ENCODE measurements at places on chromosomes 7 and 10. TPM values are rescaled to one million over a fixed set of nuclear protein-coding genes. Genes with fewer than 3 reads are reported as not detected.

DNA sequence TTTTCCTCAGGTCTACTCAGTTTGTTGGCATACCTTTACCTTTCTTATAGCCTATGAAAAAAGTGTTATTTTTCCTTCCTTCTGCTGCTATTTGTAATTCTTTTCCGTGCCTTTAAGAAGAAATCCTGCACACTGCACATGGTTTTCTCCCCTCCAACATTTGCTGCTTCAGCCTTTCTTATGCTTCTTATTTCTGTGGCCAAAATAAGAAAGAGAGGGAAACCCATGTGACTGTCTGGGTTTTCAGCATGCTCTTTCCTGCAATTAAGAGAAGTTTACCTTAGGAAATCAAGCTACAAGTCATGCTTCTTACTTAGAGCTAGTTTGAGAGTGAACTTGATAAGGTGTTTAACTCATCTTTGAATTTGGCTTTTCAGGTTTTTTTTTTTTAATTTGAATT is 11.0 kb downstream of the TBC1D12 start:
- no peaks in the 10 kb centered on the region for H3K36me3 ChIP-seq
- DNase-seq: no peak
- no peaks in the 10 kb centered on the region for H3K27me3 ChIP-seq
- H3K4me3 ChIP-seq: no peak overlapping the region

DNA sequence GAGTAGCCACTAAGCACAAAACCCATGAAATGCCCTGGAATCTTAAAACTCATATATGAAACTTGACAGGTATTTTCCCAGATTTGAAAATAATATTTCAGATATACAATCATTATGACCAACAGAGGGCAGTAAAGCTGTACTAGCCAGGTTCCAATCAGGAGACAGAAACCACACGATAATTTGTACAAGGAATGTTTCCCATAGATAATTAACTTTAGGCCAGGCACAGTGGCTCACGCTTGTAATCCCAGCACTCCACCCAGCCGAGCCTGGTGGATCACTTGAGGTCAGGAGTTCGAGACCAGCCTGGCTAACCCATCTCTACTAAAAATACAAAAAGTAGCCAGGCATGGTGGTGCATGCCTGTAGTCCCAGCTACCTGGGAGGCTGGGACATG is 31.0 kb upstream of the NUB1 start:
- H3K27me3 ChIP-seq: peaks cover 4% of the 10 kb centered on the region
- no peak overlapping the region for H3K27ac ChIP-seq
- H3K36me3 ChIP-seq: no peaks in the 10 kb centered on the region
- no peak overlapping the region for H3K4me3 ChIP-seq
- no peaks in the 10 kb centered on the region for H3K4me1 ChIP-seq

- peaks cover 7% of the 10 kb centered on the region for H3K4me1 ChIP-seq
- no peak overlapping the region for H3K27ac ChIP-seq
- H3K36me3 ChIP-seq: no peaks in the 10 kb centered on the region
- no peak overlapping the region for H3K4me3 ChIP-seq
Measured at GRCh38 chr7:100491192-100491578, 7.5 kb downstream of the NYAP1 start.

DNA sequence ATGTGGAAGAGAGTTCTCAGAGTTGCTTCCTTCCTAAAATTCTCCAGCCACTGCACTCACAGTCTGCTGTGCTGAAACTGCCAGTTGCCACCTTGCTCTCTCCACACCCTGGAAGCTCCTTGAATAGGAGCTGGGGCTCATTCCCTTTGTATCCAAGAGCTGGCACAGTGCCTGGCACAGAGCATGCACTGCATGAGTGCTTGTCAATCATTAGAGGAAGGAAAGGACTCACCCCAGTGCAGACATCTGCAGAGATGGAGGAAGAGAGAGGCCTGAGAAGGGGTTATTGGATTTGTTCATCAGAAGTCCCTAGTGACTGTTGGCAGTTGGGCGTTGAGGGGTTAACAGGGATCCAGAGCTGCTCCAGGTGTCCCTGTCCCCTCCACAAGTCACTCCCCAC is 41.7 kb upstream of the DUSP5 start:
- no peaks in the 10 kb centered on the region for H3K36me3 ChIP-seq
- DNase-seq: peak; percentile 62
- H3K4me1 ChIP-seq: peaks cover 29% of the 10 kb centered on the region
- no peak overlapping the region for H3K27ac ChIP-seq

DNA sequence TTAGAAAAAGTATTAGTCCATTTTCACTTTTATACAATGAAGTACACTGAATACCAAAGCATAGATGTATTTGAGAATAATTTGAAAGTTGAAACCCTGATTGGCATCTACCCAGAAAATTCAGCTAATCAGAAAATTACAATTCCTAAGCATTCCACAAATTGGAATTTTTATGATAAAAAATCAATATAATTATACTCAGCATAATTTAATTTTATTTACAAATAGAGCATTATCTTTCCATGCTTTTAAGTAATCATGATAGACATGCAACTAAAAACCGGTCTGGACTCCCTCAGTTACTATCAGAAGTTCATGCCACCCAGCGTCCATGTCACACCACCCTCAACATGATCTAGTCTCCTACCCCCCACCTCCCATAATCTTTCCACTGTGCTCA is 50.4 kb downstream of the ARL4A start:
- no peaks in the 10 kb centered on the region for H3K4me1 ChIP-seq
- no peak overlapping the region for H3K4me3 ChIP-seq
- DNase-seq: no peak
- H3K36me3 ChIP-seq: no peaks in the 10 kb centered on the region
- no peak overlapping the region for H3K27ac ChIP-seq

GRCh38 chr10:114308531-114309363 is 69.7 kb downstream of the VWA2 start:
- no peak overlapping the region for H3K27ac ChIP-seq
- no peaks in the 10 kb centered on the region for H3K36me3 ChIP-seq
- no peak for DNase-seq
- H3K4me3 ChIP-seq: no peak overlapping the region
- peaks cover 5% of the 10 kb centered on the region for H3K27me3 ChIP-seq

GRCh38 chr10:113647812-113648211 is 16.0 kb downstream of the NRAP start:
- H3K4me3 ChIP-seq: no peak overlapping the region
- DNase-seq: no peak
- no peaks in the 10 kb centered on the region for H3K4me1 ChIP-seq
- H3K27ac ChIP-seq: no peak overlapping the region

- no peak overlapping the region for H3K4me3 ChIP-seq
- DNase-seq: peak; percentile 56
- no peak overlapping the region for H3K27ac ChIP-seq
- H3K4me1 ChIP-seq: no peaks in the 10 kb centered on the region
Measured at GRCh38 chr10:89426230-89426868, 12.0 kb downstream of the IFIT5 start.

DNA sequence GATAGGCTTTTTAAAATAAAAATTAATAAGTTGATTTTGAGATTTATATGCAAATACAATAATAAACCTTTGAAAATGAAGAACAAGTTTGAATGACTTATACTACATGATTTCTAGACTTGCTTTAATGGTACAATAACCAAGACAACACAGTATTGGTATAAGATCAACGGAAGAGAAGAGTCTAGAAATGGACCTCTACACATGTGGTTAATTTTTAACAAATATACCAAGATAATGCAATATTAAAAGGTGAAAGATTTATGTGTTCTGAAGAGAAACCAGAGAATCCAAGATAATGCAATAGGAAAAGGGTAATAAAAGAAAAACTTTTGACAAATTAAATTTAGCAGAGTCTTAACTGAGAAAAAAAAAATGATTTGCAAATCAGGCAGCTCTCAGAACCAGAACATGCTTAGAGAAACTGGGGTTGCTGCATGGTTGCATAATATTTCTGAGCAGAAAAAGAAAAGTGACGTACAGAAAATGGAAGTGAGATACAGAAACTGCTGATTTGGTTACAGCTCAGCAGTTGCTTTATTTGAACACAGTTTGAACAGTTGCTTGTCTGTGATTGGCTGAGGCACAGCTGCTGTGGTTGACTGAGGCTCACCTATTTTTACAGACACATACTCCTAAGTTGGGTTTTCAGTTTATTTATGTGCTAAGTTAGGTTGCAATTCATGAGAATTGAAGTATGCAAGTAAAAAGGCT is 365.9 kb downstream of the CRPPA start:
- H3K4me1 ChIP-seq: no peaks in the 10 kb centered on the region
- H3K4me3 ChIP-seq: no peak overlapping the region
- no peaks in the 10 kb centered on the region for H3K36me3 ChIP-seq

- H3K27me3 ChIP-seq: no peaks in the 10 kb centered on the region
- no peak overlapping the region for H3K4me3 ChIP-seq
- H3K4me1 ChIP-seq: peaks cover 21% of the 10 kb centered on the region
Measured at GRCh38 chr10:75208181-75208580, 2.4 kb upstream of the VDAC2 start.

DNA sequence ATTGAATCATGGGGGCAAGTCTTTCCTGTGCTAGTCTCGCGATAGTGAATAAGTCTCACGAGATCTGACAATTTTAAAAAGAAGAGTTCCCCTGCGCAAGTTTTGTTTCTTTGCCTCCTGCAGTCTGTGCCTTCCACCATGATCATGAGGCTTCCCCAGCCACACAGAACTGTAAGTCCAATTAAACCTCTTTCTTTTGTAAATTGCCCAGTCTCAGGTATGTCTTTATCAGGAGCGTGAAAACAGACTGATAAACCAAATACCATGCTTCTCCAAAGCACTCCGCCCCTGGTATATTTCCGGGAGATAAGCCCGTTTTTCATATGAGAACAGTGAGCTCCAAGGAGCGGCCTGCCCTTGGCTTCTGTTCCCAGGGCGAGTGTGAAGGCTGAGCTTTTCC is 118.9 kb downstream of the EVX1 start:
- DNase-seq: no peak
- H3K4me1 ChIP-seq: no peaks in the 10 kb centered on the region
- H3K36me3 ChIP-seq: no peaks in the 10 kb centered on the region

DNA sequence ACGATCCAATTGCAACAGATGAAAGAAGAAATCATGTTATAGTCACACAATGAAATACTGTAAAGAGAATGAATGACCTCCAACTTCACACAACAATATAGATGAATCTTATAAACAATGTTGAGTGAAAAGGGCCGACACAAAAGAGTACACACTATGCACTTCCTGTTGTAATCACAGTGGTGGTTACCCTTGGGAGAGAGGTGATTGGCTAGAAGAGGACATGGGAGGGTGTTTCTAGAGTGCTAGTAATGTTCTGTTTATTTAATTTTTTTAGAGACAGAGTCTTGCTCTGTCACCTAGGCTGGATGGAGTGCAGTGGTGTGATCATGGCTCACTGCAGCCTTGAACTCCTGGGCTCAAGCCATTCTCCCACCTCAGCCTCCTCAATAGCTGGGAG is 82.5 kb downstream of the NDUFB2 start:
- H3K4me3 ChIP-seq: no peak overlapping the region
- no peaks in the 10 kb centered on the region for H3K27me3 ChIP-seq
- H3K36me3 ChIP-seq: peaks cover 5% of the 10 kb centered on the region
- DNase-seq: no peak
- H3K27ac ChIP-seq: no peak overlapping the region

DNA sequence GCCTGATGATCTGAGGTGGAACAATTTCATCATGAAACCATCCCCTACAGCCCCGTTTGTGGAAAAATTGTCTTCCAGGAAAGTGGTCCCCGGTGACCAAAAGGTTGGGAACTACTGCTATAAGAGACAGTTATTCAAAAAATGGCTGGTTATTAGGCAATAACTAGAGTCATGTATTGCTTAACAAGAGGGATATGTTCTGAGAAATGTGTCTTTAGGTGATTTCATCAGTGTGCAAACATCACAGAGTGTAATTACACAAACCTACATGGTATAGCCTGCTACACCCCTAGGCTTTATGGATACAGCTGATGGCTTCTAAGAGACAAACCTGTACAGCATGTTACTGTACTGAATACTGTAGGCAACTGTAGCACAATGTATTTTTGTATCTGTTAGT is 71.3 kb upstream of the CSTF2T start:
- DNase-seq: no peak
- no peak overlapping the region for H3K27ac ChIP-seq
- H3K4me3 ChIP-seq: no peak overlapping the region
- no peaks in the 10 kb centered on the region for H3K4me1 ChIP-seq
- no peaks in the 10 kb centered on the region for H3K27me3 ChIP-seq

DNA sequence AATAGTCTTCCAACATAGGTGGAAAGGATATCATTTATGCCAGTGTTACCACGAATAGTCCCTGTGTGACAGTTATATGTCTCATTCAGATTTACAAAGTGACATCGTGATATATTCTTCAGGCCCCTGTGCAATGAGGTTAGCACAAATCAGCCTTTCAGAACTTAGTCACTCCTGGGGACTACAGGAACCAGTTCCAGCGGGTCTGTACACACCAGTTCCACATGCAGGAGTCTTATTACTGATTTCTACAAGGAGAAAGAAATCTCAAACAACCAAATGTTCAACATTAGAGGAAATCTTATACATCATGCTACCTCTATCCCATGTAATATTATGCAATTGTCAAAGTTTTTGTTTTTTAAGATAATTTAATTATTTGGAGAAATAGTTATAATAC is 4.4 kb upstream of the WDR91 start:
- DNase-seq: no peak
- H3K4me1 ChIP-seq: peaks cover 4% of the 10 kb centered on the region
- H3K4me3 ChIP-seq: no peak overlapping the region
- no peak overlapping the region for H3K27ac ChIP-seq
- H3K27me3 ChIP-seq: no peaks in the 10 kb centered on the region
- no peaks in the 10 kb centered on the region for H3K36me3 ChIP-seq

DNA sequence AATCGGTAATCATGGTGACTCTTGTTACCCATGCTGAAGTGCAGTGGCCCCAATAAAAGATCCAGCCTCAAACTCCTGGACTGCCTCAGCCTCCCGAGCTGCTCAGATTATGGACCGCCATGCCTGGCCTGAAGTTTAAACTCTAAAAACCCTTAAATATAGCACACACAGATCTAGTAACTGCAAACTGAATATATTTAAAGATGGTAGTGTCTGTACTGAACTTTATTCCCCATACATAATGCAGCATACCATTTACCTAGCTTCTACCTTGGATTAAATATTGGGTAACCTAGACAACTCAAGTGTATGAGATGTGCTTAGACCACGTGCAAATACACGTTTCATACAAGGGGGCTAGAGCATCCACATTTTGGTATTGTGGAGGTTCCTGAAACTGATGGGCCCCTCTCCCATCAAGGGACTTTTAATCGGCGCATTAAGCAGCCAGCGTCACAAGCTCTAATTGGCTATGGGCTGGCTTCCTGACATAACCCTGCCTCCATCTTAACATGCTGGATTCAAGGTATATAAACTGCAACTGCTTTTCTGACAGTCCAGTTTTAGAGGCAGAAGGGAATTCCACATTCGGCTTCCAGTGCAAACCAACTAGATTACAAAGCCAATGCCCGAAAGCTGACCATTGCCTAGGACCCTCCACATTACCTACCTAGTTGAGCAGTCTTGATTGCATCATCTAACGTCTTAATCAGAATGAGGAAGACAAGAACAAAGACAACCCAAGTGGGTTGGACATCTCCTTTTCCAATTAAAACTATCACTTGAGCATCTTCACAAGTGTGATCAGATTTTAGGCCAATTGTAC is 13.0 kb downstream of the HNRNPA2B1 start:
- no peak overlapping the region for H3K27ac ChIP-seq
- peaks cover 4% of the 10 kb centered on the region for H3K4me1 ChIP-seq
- no peaks in the 10 kb centered on the region for H3K27me3 ChIP-seq
- peaks cover 53% of the 10 kb centered on the region for H3K36me3 ChIP-seq
- no peak for DNase-seq

LIPM gene
- total RNA-seq: not detected

GLI3 gene
- 30.3 TPM for total RNA-seq

GDF10 gene
- total RNA-seq: not detected

MRC1 gene
- 0.12 TPM for total RNA-seq

VWDE gene
- total RNA-seq: 0.11 TPM

HOXA11 gene
- total RNA-seq: 16.7 TPM

ADRB1 gene
- total RNA-seq: 0.97 TPM

SUPV3L1 gene
- total RNA-seq: 30.0 TPM

CADPS2 gene
- 22.6 TPM for total RNA-seq

CPN1 gene
- not detected for total RNA-seq
